Activated T-helper 1 cell treated with anti-CD3 and anti-CD28 coated beads, Interleukin-12 subunit alpha, Interleukin-12 subunit beta, Interleukin-2, Interleukin-4 antibody, amounts not matched to agents 30 ng/mL and 10 ng/mL and 1 ng/mL, durations not matched to agents 14 hours and 24 hours and 36 hours (primary cell): ENCODE measurements at places on chromosomes 11 and 22. TPM values are rescaled to one million over a fixed set of nuclear protein-coding genes. Genes with fewer than 3 reads are reported as not detected.

OR8D4 gene
- total RNA-seq = not detected in 2 replicates

FAM76B gene
- 40.5 and 45.6 TPM in 2 replicates for total RNA-seq

- peak; percentile 59 for DNase-seq
Observed at GRCh38 chr22:37309211-37310074, 27.1 kb downstream of the CYTH4 start.

DNA sequence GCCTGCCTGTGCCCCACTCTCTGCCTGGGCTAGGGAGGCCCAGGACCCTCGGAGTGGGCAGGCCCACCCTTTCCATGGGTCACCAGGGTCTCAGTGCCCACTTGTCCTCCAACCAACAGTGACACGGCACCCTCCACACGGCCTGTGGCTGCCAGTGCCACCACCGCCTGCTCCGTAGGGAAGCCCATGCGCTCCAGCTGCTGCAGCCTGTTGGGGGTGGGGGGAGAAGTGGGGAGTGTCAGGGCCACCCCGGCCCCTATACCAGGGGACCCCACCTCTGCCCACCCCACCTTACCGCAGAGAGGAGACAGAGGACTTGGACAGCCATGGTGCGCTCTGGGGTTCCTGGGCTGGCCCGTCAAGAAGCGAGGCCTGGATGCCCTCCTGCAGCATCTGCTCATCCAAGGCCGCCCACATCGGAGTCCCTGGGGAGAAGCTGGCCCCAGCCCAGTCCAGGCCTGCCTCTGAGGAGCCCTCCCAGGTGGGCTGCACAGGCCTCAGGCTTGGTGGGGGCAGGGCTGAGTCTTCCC is 7.7 kb downstream of the RHBDD3 start:
- no peak for DNase-seq

DNA sequence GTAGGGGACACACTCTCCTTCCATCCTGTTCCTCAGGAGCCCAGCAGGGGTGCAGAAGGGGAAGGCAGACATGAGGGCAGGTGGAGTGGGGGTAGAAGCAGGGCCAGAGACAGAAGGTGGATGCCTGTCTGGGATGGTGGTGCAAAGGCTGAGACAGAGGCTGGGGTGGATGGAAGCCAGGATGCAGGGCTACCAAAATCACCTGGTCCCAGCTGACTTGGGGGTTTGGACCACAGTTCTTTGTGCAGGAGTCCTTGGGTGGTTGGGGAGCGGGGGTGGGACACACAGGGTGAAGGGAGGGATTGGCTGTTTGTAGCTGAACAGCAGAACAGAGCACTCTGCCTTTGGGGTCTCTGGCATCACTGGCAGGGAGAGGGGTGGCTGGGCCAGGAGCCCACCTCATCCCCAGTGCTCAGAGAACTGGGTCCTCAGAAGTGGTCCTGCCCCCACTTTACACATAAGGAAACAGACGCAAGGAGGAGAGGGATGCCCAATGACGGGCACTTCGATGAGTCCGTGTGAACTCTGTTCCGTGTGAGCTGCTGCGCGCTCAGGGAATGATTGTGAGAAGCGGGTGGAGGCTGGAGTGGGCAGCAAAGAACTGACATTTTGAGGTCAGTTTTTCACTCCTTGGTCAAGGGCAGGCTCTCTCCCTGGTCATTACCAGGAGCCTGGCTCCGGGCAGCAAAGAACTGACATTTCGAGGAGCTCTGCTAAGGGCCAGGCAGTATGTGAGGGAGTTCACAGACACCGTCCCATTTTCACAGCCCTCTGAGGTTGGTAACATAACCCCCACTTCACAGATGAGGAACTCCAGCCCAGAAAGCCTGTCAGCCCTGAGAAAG is 1.9 kb downstream of the TAGLN start:
- DNase-seq = no peak

DNA sequence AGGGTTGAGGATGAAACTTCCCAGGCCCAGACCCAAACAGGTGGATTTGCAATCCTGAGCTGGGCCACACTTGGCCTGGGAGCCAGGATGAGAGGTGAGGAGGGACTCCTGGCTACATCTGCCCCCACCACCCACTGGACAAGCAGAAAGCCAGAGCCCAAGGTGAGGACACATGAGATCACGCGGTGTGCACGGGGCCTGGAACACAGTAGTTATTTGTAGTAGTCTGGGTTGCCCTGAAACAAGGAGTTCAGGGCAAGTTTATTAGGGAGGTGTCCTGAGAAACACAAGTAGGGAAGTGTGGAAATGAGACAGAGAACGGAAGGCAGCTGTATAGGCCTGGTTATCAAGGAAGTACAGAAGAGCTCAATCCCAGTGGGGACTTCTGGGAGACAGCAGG is 647 bp upstream of the SEC14L6 start:
- DNase-seq = no peak

- no peak for DNase-seq
Observed at GRCh38 chr11:117465236-117465997, 137.8 kb downstream of the CEP164 start.

DNA sequence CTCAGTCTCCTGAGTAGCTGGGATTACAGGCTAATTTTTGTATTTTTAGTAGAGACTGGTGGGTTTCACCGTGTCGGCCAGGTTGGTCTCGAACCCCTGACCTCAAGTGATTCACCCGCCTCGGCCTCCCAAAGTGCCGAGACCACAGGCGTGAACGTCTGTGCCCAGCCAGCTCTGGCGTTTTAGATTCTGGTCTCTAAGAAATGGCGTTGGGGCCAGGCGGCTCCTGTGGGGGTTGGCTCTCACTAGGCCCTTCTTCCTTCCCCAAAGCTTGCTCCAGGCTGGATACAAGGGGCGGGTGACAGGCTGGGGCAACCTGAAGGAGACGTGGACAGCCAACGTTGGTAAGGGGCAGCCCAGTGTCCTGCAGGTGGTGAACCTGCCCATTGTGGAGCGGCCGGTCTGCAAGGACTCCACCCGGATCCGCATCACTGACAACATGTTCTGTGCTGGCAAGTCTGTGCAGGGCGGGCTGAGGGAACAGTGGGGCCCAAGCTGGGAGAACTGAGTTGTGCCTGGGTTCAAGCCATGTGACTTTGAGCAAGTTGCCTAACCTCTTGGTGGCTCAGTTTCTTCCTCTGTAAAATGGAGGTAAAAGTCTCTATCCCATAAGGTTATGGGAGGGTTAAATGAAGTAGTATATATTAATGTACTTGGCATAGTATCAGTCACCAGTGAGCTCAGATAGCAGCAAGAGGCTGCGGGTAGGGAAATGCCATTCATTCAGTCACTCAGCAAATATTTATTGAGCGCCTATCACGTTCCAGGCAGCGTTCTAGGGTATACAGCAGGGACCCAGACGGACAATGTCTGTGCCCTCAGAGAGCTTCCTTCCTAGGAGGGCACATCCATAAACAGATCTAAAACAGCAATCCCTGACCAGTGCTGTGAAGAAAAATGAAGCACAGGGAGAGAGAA is 10.4 kb downstream of the F2 start:
- no peak for DNase-seq

GRCh38 chr11:69880041-69880825 is 61.0 kb upstream of the FGF3 start:
- DNase-seq = no peak

GRCh38 chr11:61896665-61897386 is 5.5 kb upstream of the FADS3 start:
- DNase-seq = no peak

DNA sequence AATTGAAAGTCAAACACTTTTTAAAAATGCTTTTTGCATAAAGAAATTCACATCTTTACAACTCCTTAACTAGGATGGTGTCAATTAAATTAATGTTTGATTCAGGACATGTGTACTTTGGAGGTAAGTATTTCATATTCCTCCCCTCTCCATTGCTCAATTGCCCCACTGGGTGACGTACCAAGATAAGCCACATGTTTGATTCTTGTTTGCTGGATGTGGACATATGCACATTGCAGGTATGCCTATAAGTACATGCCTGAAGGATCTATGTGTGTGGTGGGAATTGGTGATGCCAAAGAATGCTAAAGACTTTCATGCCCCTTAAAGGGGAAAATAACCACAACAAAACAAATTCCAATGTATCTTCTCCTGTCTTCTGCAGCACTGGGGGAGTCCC is 5.8 kb downstream of the CD44 start:
- DNase-seq = no peak

- no peak for DNase-seq
Observed at GRCh38 chr11:64063777-64064176, 28.0 kb downstream of the FLRT1 start.

- DNase-seq = no peak
Observed at GRCh38 chr11:94450048-94450447, 43.6 kb downstream of the MRE11 start.

GRCh38 chr22:42996646-42997365 is 18.1 kb downstream of the PACSIN2 start:
- no peak for DNase-seq

- DNase-seq = no peak
Observed at GRCh38 chr22:42974223-42974622, 40.7 kb downstream of the PACSIN2 start.

DNA sequence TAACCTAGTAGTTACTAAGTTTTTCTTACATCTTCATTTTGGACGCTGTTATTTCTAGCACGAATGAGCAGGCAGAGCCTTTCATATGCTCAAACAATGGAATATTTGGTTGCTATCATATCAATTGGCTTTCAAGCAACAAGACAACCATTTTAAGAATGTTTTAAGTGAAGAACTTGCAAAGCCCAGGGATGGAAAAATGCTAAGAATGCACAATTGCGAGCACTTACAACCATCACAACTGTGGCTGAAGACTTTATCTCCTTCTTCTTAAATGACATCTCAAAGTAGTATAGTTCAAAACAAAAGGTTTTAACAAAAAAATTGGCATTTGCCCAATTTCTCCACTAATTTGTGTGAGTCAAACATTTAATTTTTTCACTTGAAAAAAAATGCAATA is 8.3 kb upstream of the MMP1 start:
- no peak for DNase-seq

- DNase-seq = no peak
Observed at GRCh38 chr11:2576549-2576948, 123.2 kb downstream of the KCNQ1OT1 start.

DNA sequence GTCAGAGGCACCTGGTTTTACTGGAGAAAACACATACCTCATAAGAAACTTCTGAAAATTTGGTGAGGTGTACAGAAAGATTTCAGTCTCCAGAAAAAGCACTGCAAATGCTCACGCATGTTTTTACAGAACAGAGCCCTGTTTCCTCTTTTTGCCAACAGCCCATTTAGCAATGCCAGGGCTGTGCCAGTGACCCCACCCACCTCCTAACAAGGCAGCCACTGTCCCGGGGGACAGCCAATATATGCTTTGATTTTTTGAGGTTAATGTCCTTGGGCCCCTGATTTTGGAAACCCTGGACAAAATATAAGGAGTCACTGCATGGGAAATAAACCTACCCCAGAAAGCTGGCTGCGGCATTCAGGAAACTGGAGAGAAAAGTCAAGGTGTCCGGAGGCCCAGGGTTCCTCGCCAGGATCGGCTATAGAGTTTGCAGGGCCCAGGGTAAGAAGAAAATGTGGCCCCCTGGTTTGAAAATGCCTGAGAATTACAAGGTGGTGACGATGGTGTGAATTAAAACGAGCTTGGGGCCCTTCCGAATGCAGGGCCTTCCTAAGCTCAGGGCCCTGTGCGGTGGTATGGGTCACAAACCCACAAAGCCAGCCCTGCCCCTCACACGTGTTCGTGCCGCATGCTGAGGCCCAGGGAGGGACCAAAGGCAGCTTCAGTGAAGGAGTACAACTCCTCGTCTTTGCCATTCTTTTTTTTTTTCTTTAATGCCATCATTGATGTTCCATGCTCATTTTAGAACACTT is 71.1 kb upstream of the WNT7B start:
- no peak for DNase-seq

GRCh38 chr22:36425977-36426523 is 38.3 kb upstream of the MYH9 start:
- no peak for DNase-seq

- DNase-seq = no peak
Observed at GRCh38 chr11:75004215-75004614, 15.5 kb downstream of the NEU3 start.
